Fibroblast of skin of scalp (primary cell): ENCODE measurements at places on chromosomes 2 and 18.

GRCh38 chr2:62195421-62196277 is at the start of gene B3GNT2:
Gene B3GNT2, plus strand, starts transcription at chr2:62196115. Its CDS starts 26,106 bp downstream, at chr2:62222221.
- DNase-seq, result peak; percentile 79

DNA sequence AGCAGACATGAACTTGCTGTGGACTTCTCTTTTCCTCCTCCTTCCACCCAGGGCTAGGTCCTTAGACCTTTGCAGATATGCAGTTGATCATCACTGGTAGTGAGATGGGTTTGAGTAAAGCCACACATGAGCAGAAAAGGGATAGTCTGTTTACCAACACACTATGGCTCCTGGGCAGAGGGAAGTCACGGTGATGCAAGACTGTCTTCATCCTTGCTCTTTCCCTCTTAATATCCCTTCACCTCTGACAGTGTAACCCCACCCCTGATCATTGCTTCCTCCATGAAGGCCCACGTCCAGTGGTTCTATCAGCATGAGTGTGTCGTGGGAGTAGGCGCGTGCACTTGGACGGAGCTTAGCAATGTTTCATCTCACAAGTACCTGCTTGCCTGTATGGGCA is 188.7 kb downstream of the SMAD7 start:
- DNase-seq, result no peak

DNA sequence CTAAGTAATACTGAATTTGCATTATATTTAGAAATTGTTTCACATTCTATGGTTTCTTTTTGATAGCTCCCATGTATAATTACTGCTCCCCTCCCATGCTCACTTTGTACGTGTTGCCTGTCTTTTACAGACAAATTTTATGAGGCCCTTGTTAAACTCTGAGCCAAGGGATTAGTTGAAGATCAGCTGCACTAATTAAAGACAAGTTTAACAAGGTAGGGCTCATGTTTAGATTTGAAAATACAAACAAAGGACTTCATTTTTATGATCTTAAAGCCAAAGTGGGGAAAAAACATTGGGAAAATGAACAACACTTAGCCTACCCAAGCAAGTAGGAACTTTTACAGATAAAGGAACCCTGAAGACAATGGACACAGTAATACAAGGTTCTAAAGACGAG is 46.2 kb downstream of the ARHGAP28 start:
- DNase-seq, result no peak

DNA sequence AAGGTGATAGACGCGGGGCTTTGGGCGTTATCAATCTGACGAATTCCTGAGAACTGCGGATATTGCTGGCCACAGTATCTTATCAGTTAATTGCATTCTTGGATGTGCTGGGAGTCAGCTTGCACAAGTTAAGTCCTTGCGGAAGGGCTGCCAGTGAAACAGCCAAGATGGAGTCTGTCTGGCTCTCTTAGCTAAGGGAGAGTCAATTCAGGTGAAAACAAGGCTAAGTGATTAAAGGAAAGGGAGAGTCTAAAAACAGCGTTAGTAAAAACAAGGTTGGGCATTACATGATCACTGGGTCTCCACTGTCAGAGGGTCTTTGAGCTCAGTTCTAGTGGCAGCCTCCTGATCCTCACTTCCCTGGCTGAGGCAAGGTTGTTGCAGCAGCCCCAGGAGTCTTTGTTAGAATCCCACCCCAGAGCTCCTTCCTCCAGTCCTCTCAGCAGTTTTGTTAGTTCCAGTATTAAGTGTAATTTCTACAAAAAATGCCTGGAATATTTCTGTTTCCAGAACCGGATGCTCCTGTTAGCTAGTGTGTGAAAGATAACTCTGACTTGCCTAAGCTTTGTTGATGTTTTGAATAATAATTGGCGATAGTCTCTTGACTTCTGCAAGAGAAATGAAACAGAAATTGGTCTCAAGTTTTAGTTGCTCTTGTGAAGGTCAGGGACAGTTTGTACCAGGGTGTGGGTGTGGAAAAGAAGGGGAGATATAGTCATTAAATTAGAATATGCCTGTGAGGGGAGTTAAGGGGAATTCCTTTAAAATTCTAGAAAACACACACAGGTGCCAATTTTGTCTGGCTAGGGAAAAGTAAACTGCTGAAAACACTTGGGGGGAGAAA is 10.6 kb downstream of the CFLAR start:
- peak; percentile 63 for DNase-seq

DNA sequence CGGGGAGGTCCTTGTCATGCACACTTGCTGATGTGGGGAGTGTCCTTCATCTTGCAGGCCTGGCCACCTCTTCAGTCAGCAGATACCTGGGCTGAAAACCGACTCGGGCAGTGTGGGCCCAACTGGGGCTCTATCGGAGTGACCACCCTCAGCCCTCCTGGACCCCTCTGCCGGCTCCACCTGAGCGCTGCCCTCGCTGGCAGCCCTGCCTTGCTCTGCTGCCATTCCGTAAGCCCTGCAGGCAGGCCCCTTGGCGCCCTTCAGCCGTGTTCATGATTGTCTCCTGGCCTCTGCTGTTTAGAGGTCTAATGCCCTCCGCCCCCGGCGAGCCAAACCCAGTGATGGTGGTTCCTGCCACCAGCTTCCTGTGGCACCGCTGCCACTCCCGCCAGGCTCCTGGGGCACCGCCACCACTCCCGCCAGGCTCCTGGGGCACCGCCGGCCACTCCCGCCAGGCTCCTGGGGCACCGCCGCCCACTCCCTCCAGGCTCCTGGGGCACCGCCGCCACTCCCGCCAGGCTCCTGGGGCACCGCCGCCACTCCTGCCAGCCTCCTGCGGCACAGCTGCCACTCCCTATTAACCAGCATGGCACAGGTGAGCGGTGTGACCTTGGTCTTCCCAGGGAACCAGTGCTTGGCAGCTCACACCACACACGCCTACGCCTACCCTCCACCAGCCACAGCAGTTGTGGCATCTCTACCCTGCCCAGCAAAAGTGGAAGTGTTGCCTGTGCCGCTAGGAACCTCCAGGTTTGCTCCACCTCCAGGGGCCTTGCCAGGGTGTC is 15.9 kb downstream of the CAPN10 start:
- no peak for DNase-seq

GRCh38 chr2:161237392-161238264 is 70.6 kb upstream of the PSMD14 start:
- peak; percentile 52 for DNase-seq

- DNase-seq, result peak; percentile 4
Observed at GRCh38 chr2:195202163-195202845, 454.7 kb upstream of the SLC39A10 start.

DNA sequence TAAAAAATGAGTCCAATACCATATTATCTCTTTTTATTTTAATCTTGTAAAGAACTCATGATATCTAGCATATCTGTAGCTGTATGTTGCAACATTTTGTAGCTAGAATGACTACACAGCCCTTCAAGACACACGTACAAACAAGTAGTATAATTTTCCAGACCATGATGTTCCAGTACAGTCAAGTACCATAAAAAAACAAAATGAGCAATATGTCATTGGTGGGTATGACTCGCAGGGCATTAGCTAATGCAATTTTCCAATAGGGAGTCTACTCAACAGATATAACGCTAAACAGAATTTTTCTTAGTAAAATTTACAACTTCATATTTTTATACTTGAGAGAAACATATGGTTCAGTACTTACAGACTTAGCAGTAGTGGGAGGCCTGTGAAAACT is 53.6 kb upstream of the UGP2 start:
- peak; percentile 60 for DNase-seq
